NCI-H1105 (cell line): ENCODE measurements at places on chromosomes 12 and 14.

DNA sequence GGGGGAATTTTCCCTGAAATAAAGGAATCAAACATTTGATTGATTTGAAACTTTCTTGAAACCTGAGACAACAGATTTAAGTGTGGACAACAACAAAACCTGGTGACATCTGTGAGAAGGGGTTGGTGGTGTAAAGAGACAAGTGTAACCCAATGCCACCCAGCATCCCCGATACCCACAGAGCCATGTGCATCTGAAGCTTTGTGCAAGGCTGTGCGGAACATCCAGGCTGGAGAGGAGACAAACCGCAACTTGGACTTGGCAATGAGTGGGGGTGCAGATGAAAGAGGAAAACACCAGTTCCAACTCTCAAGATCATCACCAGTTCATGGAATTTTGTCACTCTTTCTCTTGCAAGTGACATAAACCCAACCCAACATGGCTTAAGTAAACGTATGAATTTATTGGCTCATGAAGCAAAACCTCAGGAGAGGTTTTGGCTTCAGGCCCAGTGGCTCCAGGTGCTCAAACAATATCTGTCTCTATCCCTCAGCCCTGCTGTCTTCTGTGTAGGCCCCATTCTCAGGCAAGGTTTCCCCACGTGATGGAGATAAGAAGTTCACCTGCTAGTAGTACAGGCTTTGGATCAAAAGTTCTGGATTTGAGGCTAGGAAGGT, 55.2 kb upstream of the NTF3 start:
- DNase-seq: peak; percentile 97

GRCh38 chr14:94476023-94476422, at the start of gene SERPINA9:
Gene SERPINA9, minus strand, starts transcription at chr14:94476197. Its CDS starts 6,357 bp downstream, at chr14:94469840.
- no peak for DNase-seq

- no peak for DNase-seq
These were observed 9.1 kb downstream of the RAB2B start for GRCh38 chr14:21467616-21468015.

GRCh38 chr14:92531106-92531873, 17.7 kb downstream of the RIN3 start:
- DNase-seq: no peak

GRCh38 chr12:115140981-115141655, 457.1 kb upstream of the TBX3 start:
- no peak for DNase-seq

DNA sequence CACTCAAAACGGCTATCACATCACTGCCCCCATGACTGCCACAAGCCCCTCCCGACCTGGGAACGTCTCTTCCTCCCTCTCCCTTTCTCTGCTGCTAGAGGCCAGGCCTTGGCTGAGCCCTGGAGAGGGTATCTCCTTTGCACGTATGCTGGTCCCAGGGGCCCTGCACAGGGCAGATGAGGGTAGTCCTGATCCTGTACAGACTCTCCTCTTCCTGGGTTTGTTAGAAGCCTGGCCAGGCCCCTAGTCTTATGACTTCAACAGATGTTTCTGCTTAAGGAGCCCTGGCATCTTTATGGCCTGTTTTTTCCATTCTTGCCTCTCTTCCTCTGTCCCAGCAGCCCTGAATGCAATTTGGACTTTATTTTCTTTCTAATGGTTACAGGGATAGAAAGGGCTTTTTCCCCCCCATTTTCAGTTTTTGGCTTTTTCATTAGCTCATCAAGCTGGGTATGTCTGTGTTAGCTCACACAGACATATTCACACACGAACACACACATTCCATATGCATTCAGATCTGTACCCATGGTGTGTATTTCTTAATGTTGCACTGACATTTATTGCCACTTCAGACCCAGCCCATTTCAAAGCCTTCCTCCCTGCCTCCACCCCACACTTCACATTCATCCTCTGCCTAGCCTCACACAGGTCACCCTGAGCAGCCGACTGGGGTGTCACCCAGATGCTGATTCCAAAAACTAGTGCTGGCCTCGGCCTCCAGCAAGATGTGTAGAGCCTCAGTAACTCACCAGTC, 203.2 kb downstream of the ZFP36L1 start:
- DNase-seq: no peak

DNA sequence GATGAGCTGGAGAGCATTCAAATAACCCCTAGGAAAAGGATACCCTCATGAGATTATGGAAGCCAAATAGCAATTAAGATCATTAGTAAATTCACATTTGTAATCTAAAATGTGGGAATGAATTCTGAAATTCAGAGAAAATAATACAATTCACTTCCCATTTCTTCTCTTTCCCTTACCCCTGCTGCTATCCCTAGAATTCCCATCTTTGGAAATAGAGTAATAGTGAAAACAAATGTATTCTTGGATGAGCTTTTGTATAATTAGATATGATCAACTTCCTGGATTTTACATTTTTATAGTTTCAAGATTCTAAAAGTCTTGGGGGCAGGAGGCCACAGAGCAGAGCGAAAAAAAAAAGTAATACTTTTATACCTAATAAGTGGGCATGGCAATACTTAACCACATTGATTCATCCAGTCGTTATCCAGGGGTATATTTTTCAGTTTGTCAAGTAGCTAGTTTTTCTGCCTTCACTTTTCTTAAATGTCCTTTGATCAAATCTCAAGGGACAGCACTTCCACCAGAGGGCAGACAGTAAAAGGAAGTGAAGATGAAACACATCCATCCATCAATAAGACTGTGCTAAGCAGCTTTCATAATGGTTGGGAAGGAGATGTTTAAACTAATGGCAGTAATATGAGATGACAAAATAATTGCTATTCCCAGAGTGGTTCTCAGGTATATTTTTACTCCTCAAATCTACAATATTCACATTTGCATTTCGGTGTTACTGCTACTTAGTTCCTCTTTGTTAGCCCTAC, 401.3 kb downstream of the DIO2 start:
- peak; percentile 35 for DNase-seq

GRCh38 chr14:69726761-69727511, 40.0 kb upstream of the SRSF5 start:
- DNase-seq: peak; percentile 56

DNA sequence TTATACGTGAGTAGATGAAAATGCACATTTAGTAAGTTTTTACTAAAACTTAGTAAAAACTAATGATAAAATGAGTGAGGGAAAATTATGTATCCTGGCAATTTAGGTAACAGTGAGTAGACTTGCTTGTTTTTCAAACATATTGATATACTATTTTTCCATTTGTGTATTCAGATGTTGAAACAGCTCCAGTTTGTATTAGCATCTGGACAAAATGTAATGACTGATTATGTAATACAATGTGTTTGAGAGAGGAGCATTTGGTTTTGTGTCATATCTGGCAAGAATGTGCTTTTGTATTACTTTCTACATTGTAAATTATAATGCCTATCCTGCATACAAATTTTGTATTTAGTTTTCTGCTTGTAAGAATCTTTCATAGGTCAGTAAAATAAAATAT, 5.6 kb downstream of the CNOT2 start:
- no peak for DNase-seq

DNA sequence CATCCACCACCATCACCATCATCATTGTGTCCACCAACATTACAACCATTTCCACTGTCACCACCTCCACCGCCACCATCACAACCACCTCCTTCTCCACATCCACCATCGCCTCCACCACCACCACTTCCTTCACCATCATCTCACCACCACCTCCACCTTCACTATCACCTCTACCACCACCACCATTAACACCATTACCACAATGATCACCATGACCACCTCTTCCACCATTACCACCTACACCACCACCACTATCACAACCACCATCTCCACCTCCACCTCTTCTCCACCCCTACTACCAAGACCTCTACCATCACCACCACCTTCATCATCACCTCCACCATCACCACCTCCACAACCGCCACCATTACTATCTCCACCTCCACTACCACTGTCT, 16.4 kb downstream of the ISCU start:
- no peak for DNase-seq

- DNase-seq: no peak
These were observed 57.3 kb downstream of the ARL6IP4 start for GRCh38 chr12:123037791-123038190.

DNA sequence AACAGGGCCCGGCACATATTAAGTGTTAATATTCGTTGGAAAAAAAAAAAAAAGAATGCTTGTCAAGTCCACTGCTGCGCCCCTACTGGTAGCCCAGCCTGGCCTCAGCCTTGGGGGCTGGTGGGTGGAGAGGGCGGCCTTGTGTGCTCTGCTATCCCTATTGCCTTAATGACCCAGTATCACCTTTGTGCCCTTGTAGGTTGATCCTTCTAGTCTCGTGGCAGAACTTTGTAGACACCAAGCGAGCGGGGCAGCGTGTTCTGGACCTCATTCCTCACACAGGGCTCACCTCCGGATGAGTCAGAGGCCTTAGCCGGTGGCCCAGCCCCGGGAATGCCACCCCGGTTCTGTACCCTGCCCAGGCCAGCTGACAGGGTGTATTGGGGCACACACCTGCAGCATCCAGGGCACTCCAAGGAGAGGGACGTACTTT, 1.8 kb upstream of the RCOR1 start:
- DNase-seq: no peak

DNA sequence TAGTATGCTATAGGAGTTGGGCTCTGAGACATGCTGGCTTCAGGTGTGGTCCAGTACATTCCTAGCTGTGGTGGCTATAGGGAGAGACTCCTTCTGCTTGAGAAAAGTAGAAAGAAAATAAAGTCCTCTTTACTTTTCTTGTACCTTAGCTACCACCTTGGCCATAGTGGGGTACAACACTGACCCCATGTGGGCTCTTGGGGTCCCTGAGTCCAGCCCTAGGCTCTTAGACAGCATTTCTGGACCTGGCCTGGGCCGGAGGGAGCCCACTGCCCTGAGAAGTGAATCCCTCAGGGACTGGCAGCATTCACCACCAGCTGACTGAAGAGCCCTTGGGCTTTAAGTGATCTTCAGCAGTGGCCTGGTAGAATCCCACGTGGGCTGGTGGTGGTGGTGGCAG, 143.1 kb downstream of the SYT10 start:
- DNase-seq: no peak

DNA sequence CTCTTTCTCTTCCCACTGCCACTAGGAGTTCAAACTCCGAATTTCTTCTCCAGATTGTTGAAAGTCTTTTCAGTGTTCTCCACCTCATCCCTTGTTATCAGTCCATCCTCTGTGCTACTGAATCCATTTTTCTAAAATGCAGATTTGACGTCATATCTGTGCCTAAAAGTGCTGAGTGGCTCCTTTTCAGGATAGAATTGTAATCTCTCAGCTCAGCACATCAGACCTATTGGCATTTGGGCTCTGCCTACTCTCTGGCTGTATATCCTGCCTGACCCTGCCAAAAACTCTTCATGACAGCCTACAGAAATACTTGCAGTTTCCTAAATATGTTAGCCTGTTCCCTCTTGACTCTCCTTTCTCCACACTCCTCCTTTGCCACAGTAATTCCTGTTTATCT, 1.1 kb upstream of the RABGGTA start:
- no peak for DNase-seq

GRCh38 chr14:97644365-97644764, 847.2 kb downstream of the VRK1 start:
- no peak for DNase-seq

DNA sequence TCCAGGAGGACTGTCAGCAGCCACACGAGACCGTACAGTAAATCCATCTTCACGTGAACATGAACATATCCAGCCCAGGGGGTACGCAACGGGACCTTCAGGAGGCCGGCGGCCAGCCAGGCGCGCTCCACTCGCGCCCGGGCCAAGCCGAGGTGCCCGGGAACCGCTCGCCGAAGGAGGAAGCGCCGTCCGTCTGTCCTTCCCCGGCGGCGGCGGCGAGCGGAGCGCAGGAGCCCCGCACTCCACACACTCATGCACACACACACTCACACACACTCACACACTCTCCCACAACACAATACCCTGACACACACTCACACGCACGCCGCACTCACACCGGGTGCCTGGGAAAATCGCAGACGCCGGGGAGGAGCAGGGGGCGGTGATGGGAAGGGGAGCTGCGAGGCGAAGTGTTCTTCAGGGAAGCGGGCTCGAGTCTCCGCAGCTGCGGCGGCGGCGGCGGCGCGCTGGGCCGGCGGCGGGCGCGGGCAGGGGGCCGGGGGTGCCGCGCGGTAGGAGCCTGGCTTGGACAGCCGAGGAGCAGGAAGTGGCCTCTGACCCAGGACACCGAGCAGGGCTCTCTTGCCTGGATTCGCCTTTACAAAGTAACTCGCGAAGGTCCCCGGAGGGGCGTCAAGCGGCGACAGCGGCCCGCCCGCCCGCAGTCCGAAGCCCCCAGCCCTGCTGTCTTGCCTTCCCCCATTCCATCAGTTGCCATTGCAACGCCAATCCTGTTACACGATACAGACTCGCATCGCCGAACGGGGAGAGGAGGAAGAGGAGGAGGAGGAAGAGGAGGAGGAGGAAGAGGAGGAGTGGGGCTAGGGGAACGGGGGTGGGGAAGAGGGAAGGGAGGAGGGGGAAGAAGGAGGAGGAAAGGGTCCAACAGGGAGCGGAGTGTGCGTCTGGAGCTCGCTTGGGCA, 601 bp downstream of the MDGA2 start:
- DNase-seq: no peak

DNA sequence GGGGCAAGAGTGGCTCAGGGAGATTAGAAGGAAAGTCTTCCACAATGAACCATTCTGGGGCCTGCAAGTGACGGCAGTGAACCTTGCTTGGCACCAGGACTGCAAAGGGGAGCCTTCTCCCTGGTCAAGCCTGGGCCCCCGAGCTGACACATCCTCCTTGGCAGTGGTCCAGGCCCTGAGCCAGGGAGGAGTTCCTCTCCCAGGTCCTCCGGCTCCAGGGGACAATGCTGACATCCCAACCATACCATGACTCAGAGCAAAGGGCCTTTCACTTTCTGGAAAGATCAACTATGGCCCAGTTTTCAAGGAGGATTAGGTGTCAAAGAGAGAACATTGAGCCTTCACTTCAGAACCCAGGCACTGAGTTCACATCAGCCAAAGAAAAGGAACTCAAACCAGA, 756.5 kb upstream of the TBX3 start:
- no peak for DNase-seq

GRCh38 chr12:50196537-50196936, 29.4 kb upstream of the CERS5 start:
- DNase-seq: no peak

- DNase-seq: no peak
These were observed 177.9 kb downstream of the PPM1H start for GRCh38 chr12:62757048-62757447.

- DNase-seq: no peak
These were observed 36.3 kb upstream of the HECTD1 start for GRCh38 chr14:31243860-31244259.

DNA sequence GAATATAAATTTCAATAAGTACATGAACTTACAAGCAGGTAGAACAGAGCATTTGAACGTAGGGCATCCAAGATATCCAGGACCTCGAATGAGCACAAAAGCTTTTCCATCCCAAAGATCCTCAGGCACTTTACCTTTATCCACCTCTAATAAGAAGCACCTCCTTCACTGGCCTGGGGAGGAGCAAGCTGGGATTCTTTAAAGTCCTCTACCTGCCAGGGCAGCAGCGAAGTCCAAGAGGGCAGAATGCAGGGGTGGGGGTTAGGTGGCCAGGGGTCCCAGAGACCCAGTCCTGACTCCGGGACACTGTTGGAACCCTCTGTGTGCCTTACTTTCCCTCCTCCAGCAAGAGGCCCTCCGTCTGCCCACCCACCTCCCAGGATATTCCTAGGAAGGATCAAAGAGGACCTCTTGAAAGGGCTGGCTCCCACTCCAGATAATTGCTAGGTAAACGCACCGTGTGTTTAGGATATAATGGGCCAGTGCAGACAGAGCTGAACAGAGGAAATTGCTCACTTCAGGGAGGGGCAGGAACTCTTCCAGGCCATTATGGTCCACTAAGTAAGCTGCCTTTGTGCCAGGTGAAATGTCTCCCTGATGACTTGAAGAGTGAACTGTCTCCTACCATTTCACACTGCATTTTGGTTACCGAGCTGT, 68.1 kb downstream of the TTC9 start:
- DNase-seq: peak; percentile 96

GRCh38 chr14:23356662-23357061, 4.0 kb upstream of the SLC22A17 start:
- DNase-seq: no peak
